Mesothelial cell of epicardium (in vitro differentiated cells): ENCODE measurements at places on chromosomes 11 and 22.

GRCh38 chr22:48908547-48908946 is 919.1 kb downstream of the BRD1 start:
- peak; percentile 13 for DNase-seq

DNA sequence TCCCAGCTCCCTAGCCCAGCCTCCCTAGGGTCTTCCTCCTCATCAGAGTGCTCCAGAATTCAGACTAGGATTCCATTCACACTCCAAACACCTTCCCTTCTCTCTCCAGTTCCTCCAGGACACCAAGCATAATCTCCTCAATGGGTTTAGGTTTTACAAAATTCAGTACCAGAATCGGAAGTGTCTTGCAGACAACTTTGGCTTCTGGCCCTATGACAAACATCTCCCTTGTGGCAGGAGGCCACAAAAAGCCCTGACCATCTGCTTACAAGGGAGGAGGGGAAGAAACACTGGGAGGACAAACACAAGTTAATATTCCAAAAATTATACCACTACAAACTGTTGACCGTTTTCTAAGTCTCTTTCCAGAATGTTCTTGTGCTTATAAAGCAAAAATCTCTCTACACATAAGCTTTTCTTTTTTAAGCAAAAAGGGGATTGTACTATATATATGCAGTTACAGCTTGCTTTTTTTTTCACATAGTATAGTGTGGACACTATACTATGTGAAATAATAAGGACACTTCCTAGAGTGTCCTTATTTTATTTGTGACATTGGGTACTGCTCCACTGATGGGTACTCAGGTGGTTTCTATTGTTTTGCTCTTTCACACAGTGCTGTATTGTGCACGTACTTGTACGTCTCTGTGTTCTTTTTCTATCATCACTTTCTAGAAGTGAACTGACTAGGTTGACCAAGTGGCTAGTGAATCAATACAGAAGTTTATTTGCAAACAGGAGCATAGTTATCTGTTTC is 78.7 kb downstream of the BDNF start:
- no peak for DNase-seq

- no peak for DNase-seq
These were observed 10.2 kb downstream of the LRRC74B start for GRCh38 chr22:21055880-21056319.

GRCh38 chr22:26894766-26895485 is 237.5 kb downstream of the MIAT start:
- DNase-seq, result no peak

DNA sequence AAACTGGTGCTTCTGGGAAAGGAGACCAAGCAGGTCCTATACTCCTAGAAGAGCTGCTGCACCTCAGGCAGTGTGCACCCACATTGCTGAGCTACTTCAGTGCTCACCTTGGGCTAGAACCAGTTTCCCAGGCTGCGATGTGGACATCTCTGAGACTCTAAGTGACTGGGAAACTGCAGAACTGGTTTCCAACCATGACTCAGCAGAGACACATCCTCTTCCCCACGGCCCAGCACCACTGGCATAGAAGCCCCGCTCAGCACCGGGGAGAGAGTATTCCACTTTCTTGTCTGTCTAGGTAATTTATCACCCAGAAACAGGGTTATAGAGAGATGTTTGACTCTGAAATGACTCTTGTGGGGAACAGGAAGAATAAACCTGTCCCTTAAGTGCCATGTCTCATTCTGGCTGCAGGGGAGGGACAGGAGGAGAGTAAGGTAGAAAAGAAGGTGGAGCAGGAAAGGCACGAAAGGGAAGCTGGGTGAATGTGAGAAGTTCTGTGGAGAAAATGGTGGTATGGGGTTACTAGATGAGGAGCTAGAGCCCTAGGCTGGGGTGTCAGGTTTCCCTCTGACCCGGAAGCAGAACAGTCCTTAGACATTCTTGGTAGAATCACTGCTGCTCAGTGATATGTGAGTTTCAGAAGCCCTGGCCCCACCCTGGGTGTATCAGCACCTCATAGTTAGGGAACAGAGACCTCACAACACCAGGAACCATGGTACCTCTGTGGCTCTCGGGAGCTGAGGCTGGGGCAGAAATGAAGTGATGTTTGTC is 340.4 kb upstream of the NCAM1 start:
- no peak for DNase-seq

GRCh38 chr11:107011977-107012376 is 6.3 kb downstream of the GUCY1A2 start:
- no peak for DNase-seq

DNA sequence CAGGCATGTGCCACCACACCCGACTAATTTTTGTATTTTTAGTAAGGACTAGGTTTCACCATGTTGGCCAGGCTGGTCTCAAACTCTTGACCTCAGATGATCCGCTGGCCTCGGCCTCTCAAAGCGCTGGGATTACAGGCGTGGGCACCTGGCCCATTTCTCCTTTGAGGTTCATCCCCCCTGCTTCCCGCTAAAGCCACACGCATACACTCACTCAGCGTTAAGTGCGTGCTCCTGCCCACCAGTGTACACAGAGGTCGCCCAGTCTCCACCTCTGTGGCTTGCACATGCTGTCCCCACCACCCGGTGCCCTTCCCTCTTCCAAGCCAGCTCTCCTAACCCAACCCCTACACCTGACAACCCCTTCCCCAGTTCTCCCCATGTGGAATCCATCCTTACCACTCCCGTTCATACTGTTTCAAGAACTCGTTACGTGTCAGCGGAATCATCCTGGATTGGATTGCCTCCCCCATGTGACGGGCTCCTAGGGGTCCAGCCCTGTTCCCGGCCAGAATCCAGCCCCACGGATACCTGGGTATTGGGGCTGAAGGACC is 15.7 kb upstream of the CYTH4 start:
- no peak for DNase-seq

GRCh38 chr22:23264610-23265367 is 84.5 kb downstream of the BCR start:
- DNase-seq, result no peak

DNA sequence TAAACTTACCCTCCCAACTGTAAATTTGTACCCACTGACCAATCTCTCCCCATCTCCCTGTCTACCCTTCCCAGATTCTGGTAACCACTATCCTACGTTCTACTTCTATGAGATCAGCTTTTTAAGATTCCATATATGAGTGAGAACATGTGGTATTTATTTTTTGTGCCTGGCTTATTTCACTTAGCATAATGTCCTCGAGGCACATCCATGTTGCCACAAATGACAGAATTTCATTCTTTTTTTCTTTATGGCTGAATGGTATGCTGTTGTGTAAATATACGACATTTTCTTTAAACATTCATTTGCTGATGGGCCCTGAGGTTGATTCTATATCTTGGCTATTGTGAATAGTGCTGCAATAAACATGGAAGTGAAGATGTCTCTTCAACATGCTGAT is 74.7 kb upstream of the RRM1 start:
- no peak for DNase-seq

DNA sequence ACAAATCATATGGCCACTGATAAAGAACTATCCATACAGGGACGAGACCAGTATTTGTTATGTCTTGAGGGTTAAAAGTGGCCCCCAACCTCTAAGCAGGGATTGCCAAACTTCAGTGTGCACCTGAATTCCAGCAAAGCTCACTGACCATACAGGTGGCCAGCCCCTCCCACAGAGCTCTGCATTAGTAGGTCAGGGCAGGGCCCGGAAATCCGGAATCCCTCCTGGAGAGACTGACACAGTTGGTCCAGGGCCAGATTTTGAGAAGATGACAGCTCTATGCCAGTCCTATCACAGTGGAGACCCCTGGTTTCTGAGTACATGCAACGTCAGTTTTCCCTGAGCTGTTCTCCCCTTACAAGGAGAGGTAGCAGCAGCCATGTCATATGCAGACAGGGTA is 20.8 kb downstream of the VPS37C start:
- no peak for DNase-seq

- DNase-seq, result no peak
These were observed 193.2 kb upstream of the PLET1 start for GRCh38 chr11:112453601-112454577.

DNA sequence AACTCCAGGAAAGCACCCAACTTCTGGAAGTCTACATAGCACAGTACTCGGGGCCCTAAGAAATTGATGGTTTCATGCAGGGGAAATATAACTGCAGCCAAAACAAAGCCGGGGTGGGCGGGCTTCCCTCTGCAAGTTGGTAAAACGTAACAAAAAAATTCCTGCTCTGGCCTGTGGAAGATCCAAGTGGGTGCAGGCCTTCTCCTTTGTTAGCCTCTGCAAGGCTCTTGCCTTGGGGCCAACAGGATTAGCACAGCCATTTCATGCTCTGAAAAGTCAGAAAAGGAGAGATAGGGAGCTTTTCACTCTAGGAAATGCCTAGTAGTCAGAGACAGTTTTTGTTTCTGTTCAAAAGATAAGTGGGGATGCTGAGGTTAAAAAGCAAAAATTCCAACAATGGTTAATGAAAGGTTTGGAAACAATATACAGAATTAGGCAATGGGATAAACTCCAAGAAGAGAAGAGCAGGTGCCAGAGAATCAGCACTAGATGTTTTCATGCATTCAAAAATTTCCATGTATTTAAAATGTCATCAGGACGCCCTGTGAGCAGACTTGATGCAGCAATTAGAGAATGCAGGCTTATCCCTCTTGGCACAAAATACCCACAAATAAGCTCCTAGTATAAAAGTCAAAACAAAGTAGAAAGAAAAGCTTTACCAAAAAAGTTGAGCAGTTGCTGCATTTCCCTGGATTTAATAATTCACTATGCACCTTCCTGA is 72.3 kb upstream of the CHRM4 start:
- no peak for DNase-seq

- peak; percentile 60 for DNase-seq
These were observed at the start of gene CFAP300 for GRCh38 chr11:102047305-102047924. Gene CFAP300, plus strand, starts transcription at chr11:102047437. Its CDS starts 34 bp downstream, at chr11:102047471.

GRCh38 chr11:113048820-113049768 is 87.9 kb downstream of the NCAM1 start:
- DNase-seq, result no peak

- DNase-seq, result no peak
These were observed 261.4 kb upstream of the ISX start for GRCh38 chr22:34804604-34805003.

- peak; percentile 83 for DNase-seq
These were observed 90.6 kb downstream of the RPS6KA4 start for GRCh38 chr11:64449381-64450167.

- no peak for DNase-seq
These were observed 161.3 kb downstream of the MYO18B start for GRCh38 chr22:25903294-25903693.

- no peak for DNase-seq
These were observed 18.8 kb downstream of the P2RY2 start for GRCh38 chr11:73236854-73237253.

- DNase-seq, result no peak
These were observed 26.5 kb downstream of the MED15 start for GRCh38 chr22:20533879-20534265.

DNA sequence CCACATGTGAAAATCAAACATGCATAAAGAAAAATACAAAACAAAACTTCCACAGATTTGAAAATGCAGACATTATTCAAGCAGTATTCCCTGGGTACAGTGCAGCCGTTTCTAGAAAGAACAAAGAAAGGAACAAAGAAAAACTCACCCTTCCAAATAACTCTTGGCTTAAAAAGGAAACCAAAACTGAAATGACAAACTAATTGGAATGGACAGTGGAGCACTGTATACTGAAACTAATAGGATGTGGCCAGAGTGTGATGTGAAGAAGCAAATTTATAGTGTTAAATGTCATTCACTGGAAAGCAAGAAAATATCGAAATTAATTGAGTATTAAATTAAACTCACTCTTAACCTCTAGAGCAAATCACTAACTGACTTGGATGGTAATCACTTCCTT is 55.4 kb downstream of the QSER1 start:
- no peak for DNase-seq

DNA sequence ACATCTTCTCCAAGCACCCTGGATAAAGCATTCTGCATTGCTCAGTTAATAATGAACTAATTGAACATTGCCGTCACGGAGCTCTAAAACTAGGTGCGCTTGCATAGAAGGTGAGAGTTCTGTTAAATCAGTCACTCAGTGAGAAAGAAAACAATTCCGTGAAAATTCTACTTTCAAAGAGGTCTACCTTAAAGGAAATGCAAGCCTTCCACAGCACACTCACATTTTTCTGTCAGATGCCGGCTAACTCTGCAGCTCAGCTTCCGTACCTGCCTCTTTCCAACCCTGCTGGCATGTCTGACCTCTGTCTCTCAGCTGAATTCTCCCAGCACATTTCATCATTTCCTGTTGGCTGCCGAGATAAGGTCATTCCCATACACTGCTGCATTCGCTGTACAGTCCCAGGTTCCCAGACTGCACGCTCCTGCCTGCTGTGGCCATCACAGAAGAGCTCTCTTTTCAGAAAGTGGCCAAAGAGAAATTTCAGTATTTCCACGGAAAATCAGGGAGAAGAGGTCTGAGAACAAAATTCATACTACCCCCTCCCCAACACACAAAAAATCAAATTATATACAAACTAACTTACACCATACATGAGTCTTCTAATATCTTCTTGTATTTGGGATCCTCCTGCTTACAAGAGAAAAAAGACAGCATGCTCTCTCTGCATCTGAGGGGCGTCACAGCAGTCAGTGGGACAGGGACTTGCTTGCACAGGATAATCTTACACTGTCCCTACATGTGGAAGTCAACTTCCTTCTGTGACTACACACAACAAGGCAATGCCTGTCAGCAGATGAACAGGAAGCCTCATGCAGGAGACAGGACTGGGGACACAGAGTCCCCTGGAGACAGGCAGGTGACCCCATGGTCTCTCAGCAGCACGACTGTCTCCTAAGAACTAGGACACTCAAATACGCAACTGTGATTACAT is 55.1 kb downstream of the PACSIN2 start:
- DNase-seq, result peak; percentile 48

DNA sequence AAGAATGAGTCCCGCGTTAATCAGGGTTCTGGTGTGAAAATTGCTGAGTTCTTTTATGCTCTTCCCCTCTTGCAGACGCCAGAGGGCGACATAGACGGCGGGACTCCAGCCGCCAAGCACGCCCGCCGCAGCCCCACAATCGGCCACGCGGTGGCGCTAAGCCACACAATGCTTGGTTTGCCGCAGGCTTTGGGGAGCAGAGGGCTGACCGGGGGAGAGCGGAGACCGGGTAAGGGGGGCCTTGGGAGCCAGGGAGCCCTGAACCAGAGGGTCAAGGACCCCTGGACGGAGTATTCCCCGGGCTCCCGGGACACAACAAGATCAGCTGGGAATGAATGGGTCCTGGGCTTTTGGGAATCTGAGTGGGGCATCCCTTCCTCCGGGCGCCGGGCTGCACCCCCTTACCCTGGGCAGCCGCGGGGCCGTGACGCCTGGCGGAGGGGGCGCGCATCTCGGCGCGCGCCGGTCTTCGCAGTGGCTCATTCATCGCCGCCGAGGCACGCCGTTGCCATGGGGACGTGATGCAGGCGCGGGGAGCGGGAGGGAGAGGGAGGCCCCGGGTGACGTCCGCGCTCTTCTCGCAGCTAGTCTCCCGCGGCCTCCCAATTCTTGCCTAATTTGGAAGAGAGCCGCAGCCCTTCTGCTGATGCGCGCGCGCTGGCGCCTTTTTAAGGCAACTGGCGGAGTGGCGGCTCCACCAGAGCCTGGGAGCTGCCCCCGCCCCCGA is 12.2 kb upstream of the NPAS4 start:
- DNase-seq, result peak; percentile 80
